HuH-7.5 (cell line): ENCODE measurements at places on chromosomes 6 and 20.

- no peak for DNase-seq
Observed at GRCh38 chr6:157181649-157182048, 141.7 kb downstream of the TMEM242 start.

DNA sequence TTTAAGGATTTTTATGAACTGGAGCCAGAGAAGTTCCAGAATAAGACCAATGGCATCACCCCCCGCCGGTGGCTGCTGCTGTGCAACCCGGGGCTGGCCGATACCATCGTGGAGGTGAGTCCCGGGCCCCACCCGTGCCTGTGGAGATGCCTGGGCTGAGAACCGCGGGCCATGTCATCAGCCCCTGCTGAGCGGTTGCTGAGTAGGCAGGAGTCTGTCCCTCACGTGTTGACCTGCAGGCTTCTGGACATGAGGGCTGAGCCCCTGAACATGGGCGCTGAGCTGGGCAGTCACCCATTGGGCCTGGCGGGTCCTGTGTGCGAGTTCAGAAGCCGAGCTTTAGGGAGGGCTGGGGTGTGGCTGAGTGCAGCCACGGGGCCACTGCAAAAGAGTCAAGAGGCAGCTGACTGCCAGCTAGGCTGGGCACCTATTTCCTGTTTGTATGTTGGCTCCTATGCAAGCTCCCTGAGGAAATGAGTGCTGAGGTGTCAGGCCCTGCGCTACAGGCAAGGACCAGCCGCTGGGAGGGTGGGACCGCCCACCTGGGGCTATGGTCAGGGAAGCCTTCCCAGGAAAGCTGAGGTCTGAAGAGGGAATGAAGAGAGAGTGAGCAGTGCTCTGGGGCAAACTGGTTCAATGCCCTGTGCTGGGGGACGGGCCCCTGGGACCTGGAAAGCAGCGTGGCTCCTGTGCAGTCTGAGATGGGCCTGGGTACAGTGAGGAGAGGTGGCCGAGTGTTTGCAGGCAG is 34.3 kb downstream of the PYGB start:
- DNase-seq, result no peak

GRCh38 chr20:22127587-22127986 is 422.1 kb downstream of the PAX1 start:
- no peak for DNase-seq

GRCh38 chr20:37969949-37970855 is 63.1 kb downstream of the TTI1 start:
- DNase-seq, result no peak

DNA sequence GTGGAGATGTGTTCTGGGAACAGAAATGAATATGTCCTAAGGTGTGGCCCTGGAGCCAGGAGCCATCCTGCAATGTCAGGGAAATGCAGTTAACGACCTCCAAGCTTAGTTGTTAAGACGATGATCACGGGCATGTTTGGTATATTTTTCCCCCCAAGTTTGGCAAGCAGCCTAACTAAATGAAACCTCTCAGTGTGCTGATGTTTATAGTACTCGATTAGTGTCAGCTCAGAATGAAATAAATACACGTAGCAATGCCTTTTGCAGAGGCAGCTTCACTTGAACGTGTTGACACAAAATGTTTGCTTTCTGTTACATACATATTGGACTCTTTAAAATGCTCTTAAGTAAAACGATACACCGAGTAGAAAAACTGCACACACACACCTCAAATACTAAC is 76.2 kb upstream of the OLIG3 start:
- DNase-seq, result no peak

DNA sequence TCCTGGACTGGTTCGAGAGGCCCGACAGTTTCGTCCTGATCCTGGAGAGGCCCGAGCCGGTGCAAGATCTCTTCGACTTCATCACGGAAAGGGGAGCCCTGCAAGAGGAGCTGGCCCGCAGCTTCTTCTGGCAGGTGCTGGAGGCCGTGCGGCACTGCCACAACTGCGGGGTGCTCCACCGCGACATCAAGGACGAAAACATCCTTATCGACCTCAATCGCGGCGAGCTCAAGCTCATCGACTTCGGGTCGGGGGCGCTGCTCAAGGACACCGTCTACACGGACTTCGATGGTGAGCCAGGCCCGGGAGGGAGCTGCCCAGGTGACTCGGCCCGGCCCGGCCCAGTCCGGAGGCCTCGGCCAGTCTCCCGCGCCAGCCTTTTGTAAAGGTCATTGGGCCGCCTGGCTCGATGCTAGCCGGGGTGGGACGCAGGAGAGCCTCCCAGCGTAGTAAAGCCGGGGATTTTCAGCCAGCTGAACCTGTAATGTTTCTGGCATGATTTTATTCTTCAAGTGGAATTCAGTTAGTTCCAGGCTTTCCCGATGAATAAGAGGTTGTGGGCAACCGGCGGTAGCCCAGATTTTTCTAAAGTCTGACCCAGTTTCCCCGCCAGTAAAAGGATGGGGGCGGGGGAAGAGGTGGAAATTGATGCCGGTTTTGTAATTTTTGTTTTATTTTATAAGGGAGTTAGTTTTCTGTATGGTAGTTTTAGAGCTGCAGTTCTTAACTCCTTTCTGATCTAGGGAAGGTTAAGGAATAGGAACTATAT is 1.4 kb downstream of the PIM1 start:
- DNase-seq, result no peak

DNA sequence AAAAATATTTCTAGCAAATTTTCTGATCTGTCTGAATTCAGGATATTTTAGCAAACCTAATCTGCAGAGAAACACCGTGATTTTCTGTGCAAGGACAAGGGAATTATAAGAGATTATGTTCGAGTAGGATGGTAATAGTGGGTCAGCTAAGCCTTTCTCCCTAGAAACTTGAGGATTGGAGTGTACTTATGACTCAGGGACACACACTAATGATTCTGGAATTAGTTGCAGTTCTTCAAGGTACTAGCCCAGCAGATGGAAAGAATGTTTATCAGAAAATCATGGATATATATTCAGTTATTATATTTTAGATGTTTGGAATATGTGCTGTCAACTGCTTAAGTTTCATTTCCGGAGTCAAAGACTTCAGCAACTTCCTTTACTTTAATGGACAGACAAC is 177.1 kb upstream of the MAP3K7 start:
- DNase-seq, result no peak

- DNase-seq, result no peak
Observed at GRCh38 chr6:122365775-122366403, 33.6 kb upstream of the HSF2 start.

- no peak for DNase-seq
Observed at GRCh38 chr6:7183707-7184106, 75.9 kb downstream of the RREB1 start.

- no peak for DNase-seq
Observed at GRCh38 chr20:17676942-17677341, 5.1 kb downstream of the RRBP1 start.

DNA sequence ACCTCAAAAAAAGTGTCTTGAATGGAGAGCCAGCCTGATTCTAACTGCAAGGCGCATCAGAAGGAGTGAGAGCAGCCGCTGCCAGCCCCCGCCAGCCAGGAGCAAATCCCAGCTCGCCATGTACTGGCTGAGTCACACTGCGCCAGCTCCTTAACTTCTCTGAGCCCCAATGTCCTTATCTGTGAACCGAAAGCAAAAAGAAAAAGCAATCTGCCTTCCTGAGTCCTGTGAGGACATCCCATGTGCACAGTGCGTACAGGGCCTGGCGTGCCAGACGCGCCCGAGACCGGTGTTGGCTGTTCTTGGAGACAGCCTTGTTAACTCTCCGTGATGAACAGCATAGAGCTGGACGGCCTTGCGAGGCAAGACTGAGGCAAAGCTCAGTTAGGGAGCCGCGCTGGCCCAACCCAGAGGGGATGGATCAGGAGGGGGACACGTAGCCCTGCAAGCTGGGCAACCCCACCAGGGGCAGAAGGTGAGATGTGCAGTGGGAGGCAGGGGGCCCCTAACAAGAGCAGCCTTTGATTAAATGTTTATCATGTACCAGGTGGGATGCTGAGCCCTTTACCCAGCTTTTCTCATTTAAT is 122.7 kb downstream of the AGPAT4 start:
- DNase-seq, result no peak

DNA sequence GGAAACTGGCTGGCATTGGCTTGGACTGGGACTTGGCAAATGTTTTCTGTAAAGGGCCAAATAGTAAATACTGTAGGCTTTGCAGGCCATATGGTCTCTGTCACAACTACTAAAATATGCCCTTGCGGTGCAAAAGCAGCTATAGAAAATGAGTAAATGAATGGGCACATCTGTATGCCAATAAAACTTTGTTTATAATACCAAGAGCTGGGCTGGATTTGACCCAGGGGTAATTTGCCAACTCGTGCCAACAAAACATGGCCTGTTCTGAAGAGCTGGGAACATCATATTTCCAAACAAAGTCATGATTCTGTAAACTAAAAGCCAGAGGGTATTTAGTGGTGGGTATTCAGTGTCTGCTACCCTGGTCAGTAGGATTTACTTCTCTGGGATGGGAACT is 320.1 kb upstream of the SOX4 start:
- no peak for DNase-seq

GRCh38 chr6:132887204-132887603 is 72.8 kb downstream of the RPS12 start:
- no peak for DNase-seq

- DNase-seq, result no peak
Observed at GRCh38 chr20:45336530-45337366, 11.5 kb downstream of the SDC4 start.

DNA sequence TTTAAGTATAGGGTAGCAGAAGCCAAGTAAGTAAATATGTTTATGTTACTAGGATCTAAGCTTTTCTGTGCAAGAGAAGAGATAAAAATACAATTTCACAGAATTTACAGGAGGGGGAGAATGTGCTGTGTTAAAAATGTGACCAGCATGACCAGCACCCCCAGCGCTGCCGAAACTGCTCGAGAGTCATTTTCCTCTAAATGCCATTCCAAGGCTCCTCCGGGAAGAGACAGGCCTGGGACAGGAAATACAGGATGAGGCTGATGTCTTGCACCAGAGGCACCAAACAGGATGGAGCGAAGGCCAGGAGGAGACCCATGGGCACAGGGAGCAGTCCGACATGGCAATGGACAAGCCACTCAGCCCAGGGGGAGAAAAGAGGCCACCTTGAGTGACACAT is 21.1 kb downstream of the TAF4 start:
- DNase-seq, result no peak

GRCh38 chr6:38481851-38482250 is 157.9 kb downstream of the BTBD9 start:
- no peak for DNase-seq

DNA sequence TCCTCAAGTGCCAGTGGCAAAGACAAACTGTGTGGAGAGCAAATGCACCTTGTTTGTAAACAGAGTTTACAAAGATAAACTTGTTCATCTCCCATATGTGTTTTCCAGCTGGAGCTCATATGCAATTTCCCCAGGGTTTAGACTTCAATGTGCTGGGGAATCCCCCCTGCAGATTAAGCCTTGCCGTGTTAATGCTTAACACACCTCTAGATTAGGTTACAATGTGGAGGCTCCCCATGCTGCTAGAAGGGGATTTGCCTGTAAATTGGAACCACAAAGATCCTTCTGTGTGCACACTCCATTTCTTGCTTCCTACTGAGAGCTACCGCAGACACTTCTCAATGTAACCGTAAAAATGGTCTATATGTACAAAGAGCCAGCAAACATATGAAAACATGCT is 263.1 kb downstream of the TBX18 start:
- DNase-seq, result no peak

DNA sequence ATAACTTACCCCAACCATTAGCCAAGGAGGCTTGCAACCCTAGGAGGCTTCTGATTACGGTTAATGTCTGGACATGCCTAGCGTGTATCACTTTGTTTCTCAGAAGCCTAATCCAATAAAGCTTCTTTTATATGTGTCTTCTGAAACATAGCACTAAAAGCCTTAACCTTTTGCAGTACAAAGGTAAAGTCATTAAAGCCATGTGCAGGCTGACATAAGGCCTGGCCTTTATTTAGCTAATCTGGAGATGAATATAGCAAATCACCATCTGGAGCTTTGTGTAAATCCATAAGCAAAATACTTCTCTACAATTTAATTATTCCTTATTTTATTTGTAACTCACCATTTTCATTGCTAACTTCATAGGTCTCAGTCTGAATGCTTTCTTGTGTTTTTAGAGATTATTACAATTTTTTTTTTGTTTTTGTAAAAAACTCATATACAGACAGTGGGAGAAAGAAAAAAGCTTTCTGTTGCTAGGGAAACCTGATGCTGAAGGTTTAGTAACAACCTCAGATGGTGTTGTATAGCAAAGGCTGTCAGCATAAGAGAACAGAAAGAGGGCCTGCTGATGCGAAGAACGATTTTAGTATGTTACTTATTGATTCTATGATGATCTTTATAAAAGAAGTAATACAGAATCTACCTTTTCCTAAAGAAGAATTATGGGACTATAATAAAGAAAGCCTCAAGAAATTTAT is at the start of gene EYS:
Gene EYS (minus strand): TSS at position 101 of the 701 bp plus-strand sequence. CDS start 211,816 bp downstream, outside the sequence.
- no peak for DNase-seq

DNA sequence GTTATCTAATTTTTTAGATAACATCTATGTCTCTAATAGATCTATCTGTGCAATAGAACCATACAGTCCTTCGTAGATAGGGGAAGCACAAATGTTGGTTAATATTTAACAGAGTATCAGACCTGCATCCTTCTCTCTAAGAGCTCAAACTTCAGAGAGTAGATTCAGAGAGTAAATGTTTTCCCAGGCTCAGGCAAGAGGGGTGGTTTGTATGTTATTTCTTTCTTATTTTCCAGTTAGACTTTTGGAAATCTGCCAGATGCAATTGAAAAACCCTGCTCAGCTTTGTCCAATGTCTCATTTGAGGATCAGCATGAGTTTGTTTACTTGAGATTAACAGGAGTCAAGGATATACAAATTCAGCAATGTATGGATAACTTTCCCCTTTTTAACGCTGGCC is 361.9 kb downstream of the BCKDHB start:
- DNase-seq, result peak; percentile 28

DNA sequence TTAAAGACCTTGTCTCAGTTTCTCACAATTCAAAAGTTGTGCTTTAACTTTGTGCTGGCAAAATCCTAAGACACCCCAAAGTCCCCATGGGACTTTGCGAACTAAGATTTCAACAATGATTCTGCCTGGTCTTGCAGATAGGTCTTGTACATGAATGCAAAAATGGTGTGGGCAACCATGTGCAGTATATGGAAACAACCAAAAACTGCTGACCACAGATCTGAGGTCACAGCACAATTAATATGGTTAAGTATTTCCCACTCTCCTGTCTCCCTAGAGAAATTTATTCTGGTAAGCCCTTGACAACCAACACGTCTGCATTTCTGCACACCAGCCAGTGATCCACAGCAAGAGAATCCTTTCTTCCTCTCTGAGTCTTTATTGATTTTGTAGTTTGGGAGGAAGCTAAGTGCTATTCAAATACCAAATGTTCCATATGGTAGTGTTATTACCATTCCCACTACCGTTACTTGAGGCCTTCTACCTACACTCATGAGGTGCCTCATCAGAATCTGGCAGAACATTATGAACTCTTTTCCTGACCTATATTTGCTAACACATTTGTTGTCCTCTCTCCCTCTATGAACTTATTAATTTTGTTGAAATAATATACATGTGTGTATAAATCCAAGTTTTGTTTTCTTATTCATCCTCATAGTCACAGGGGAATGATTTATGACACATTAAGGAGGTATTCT is 178.7 kb downstream of the ATXN1 start:
- no peak for DNase-seq

GRCh38 chr20:24117383-24117782 is 128.8 kb upstream of the GGTLC1 start:
- no peak for DNase-seq
